Activated T-cell treated with anti-CD3 and anti-CD28 coated beads, Interleukin-2, amount 50 U/mL, for 72 hours (primary cell): ENCODE measurements at places on chromosomes 11 and 22. TPM values are rescaled to one million over a fixed set of nuclear protein-coding genes. Genes with fewer than 3 reads are reported as not detected.

DNA sequence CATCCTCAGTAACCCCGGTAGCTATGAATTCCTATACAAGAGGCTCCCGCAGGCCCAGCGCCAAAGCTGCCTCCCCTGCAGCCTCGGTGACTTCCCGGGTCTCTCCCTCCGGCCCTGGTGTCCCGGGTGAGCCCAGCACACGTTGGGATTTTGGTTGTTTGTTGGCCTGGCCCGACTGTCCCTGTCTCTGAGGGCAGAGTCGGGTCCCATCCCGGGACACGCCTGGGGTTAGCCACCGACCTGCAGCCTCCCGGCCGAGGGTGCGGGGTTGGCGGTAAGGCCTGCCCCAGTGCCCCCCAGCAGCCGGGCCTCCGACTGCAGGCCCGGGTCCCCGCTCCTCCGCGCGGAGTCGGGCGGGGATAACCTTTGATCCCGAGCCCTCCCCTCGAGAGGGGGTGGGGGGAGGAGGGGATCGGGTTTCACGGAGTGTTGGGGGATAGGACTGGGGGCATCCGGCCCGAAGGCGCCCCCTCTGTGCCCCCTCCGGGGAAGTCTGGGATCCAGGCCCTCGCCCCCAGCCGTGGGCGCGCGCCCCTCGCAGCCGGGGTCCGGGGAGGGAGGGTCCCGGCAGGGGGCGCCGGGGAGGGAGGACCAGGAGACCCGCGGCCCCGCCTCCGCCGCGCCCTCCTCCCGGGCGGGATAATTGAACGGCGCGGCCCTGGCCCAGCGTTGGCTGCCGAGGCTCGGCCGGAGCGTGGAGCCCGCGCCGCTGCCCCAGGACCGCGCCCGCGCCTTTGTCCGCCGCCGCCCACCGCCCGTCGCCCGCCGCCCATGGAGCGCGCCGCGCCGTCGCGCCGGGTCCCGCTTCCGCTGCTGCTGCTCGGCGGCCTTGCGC lies at the start of gene FBLN1:
FBLN1 (plus strand) TSS at position 669 of the 835 bp plus-strand sequence; CDS start at position 772, 103 bp downstream.
- no peaks in the 10 kb centered on the region for H3K36me3 ChIP-seq
- peaks cover 41% of the 10 kb centered on the region for H3K27me3 ChIP-seq
- H3K4me3 ChIP-seq = peak within 1 kb of the TSS; percentile 18
- H3K27ac ChIP-seq = no peak within 1 kb of the TSS
- peak; percentile 6 for DNase-seq

DNA sequence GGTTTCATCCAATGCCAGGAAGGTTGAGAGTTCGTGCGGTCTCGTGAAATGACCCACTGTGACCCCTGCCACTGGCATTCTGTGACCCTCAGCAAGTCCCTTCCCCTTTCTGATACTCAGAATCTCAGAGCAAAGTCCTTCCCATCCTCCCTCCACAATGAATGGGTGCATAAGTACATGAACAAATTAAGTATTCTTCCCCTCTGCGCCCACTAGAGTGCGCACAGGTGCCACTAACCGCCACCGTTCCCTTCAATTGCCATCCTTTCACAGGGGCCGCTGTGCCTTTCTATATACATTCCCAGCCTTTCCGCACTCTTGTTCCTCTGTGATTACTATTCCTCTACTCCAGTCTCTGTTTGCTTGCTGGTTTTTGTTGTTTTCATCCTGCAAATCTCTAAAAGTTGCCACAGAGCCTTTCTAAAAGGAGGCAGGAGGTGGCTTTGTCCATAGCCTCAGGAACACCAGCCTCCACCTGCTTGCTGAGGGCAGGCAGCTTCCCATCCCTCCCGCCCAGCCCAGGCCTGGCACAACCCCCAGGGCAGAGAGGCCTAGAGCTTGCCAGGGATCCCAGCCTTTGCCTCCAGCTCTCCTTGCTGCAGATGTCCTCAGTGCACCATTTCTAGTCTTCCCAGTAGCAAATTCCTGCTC lies 6.7 kb upstream of the AP1B1 start:
- no peak overlapping the region for H3K4me3 ChIP-seq
- no peaks in the 10 kb centered on the region for H3K36me3 ChIP-seq
- H3K4me1 ChIP-seq = peaks cover 11% of the 10 kb centered on the region
- peak; percentile 63 for DNase-seq
- H3K27ac ChIP-seq = no peak overlapping the region
- no peaks in the 10 kb centered on the region for H3K27me3 ChIP-seq

Gene TPST2
- 23.2 TPM for total RNA-seq

DNA sequence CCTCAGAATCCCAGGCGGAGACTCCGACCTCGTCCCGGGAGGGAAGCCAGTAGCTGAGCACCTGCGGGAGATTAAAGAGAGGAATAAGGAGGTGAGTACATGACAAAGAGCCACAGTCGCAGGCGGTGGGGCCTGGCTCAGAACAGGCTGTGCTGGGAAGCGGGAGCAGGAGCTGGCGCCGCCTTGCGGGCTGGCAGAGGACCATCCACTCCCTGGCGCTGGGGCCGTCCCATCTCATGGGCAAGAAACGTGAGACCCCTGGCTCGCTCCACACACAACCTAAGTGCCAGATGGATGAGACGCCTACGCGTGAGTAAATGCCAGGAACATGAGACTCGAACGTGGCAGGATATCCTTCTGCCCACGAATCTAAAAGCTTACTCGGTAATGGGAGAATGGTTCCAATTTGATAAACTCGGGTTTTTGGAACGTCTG lies 6.3 kb downstream of the CEND1 start:
- DNase-seq = no peak
- no peak overlapping the region for H3K27ac ChIP-seq
- no peaks in the 10 kb centered on the region for H3K4me1 ChIP-seq
- no peaks in the 10 kb centered on the region for H3K27me3 ChIP-seq

DNA sequence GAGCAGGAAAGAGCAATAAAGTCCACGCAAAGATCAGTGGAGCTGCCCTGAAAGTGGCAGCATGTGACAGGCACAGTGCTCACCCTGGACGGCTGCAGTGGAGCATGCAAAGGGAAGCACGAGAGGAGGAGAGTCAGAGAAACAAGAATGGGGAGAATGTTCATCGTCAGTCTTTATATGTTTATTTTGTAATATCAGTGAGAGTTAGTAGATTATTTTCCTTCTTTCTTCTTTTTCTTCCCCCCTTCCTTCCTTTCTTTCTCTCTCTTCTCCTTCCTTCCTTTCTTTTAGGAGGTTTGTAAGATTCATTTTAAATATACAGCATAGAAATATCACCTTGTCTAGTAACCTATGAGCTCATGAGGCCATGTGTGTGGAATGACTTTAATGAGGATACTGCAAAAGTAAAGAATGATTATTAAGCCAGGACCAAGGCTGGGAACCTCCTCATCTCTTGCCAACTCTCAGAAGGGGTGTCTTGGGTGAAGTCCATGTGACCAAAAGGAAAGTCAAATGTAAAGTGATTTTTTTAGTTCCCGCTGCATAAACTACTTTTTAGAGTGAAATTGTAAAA lies 321.1 kb downstream of the AASDHPPT start:
- no peaks in the 10 kb centered on the region for H3K4me1 ChIP-seq
- DNase-seq = no peak
- H3K36me3 ChIP-seq = no peaks in the 10 kb centered on the region
- no peak overlapping the region for H3K27ac ChIP-seq

Gene LRRC32
- total RNA-seq = 16.4 TPM

DNA sequence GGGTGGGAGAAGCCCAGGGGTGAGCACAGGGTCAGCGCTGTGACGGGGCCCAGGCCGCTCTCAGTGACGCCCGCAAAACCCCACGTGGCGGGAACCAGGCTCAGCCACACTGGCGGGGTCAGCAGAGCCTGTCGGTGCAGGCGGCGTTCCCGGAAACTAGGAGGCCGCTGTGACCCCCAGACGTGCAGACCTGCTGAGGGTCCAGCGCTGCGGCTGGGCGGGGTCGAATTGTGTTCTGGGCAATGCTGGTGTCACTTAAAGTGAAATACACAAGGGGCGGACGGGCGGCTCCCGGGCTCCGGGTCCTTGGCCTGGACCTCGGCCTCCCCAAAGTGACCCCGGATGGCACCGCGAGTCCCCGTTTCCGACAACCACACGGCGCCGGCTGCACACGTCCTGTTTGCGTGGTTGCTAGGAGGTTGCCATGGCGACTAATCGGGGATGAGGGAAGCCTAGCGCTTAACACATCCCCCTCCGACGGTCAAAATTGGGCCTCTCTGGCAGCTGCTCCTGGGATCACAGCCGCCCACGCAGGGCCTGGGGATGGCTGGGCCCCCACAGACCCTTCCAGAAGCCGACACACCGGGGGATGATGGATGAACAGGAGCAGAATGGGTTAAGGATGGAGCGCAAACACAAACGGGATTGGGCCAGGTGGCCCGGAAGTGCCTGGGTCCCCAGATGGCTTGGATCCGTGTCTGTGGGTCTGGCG lies 81.7 kb upstream of the PRR5 start:
- H3K4me1 ChIP-seq = no peaks in the 10 kb centered on the region
- peak; percentile 82 for DNase-seq
- no peak overlapping the region for H3K27ac ChIP-seq
- H3K4me3 ChIP-seq = no peak overlapping the region
- H3K36me3 ChIP-seq = no peaks in the 10 kb centered on the region
- H3K27me3 ChIP-seq = no peaks in the 10 kb centered on the region

GRCh38 chr22:23670378-23671295 lies 20.2 kb upstream of the RGL4 start:
- no peak overlapping the region for H3K27ac ChIP-seq
- H3K4me1 ChIP-seq = no peaks in the 10 kb centered on the region
- H3K36me3 ChIP-seq = no peaks in the 10 kb centered on the region
- no peak for DNase-seq
- H3K27me3 ChIP-seq = no peaks in the 10 kb centered on the region

Gene CCDC87
- total RNA-seq = 0.21 TPM

DNA sequence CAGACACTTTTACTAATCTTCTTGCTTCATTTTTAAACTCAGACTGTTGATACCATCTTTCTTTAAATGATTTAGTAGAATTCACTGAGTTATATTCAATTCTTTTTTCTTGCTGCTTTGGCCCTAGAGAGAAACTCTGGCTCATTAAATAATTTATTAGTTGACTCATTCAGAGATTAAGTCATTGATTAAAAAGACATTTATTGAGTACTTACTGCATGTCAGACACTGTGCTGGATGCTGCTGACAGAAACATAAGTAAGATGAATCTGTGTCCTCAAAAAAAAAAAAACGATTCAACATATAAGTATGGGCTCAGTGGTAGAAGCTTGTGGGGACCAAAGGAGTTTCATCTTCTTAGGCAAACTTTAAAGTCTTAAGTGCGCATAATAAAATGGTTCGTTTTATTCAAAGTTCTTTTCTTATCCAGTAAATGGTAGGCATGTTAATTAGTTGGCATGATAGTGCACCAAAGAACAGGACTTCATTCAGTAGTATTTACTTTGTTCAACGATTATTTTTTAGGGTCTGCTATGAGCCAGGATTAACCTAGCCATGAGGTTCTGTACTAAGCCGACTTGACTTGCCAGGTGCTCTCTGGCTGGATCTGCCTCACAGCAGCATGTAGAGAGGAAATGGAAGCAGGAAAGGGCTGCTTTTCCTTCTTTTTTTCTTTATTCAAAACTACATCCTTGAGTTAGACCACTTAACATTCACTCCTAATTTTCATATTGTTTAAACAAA lies 281.0 kb upstream of the CTSC start:
- DNase-seq = no peak
- H3K4me1 ChIP-seq = no peaks in the 10 kb centered on the region
- no peak overlapping the region for H3K27ac ChIP-seq
- no peaks in the 10 kb centered on the region for H3K36me3 ChIP-seq
- H3K4me3 ChIP-seq = no peak overlapping the region

Gene FAM111A
- 117 TPM for total RNA-seq
